ENCODE measurements at places on chromosomes 1 and 21.

DNA sequence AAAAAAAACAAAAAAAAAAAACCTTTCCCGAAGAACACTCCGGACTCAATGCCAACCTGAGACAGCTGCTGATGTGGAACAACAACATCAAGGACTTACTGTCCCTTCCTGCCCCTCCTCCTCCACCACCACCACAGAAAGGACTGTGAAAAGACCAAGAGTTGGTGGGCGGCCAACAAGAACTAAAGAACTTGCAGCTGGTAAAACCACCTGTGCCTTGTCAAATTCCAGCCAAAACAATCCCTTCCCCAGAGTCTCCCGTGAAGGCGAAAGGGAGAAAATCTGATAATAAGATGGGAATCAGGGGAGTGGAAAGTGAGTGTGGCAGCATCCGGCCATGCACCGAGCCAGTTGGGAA lies 88.9 kb downstream of the PROX1 start:
- DNase-seq = no peak

DNA sequence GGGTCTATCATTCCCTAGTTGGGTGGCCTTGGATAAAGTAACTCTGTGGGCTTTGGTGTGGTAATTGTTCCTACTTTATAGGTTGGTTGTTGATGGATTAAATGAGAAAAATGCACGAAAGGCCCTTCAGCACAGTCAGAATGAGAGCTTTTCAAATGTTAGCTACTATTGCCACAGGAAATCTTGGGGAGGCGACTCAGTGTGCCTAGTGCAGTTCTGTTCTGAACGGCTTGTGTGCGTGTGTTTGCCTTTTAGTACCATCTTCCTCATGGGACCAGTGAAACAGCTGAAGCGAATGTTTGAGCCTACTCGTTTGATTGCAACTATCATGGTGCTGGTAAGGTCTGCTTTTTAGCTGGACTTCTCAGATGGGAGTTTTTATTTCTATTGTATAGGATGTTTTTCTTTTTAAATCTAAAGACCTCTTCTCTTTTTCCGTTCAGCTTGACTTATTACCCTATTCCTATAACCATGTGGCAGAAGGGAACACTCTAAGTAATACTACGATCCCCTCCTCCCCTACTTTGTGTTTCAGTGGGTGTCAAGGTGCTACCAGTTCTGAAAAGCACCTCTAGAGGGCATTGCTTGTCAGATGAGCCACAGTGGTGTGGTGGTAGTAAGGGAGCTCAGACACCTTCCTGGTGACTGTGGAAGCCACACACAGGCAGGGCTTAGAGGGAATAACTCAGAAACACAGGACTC lies 9.2 kb downstream of the SFT2D2 start:
- DNase-seq = peak; percentile 53

GRCh38 chr1:197614916-197615692 lies 160.2 kb downstream of the DENND1B start:
- no peak for DNase-seq

GRCh38 chr1:70441392-70442035 lies 30.4 kb downstream of the CTH start:
- no peak for DNase-seq

- no peak for DNase-seq
These were observed 11.9 kb upstream of the LRRC3 start for GRCh38 chr21:44443291-44443890.

DNA sequence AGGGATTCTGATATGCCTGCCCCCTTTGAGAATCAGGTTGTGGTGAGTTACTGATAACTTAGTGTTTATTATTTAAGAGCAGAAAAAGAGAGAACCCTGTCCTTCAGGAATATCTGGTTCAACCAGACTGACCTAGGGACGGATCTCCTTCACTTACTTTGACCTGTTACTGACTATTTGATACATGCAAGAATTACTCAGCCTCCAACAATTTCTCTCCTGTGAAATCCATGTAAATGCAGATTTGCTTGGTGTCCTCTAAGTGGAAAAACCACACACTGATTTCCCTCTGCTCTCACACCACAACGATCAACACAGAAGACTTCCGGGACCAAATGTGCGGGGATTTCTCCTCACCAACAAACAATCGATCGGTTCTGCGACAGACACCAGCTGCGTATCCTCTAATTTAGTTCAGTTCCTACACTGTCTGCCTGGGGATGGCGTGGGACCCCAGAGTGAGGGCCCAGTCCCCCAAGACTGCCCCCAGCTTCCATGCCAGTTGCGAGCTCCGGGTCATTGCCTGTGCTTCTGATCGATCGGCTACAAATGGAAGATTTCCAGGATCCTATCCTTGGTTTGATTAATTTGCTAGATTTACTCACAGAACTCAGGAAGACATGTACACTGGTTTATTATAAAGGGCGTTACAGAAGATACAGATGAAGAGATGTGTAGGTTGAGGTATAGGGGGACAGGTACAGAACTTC lies 51.7 kb downstream of the BACE2 start:
- DNase-seq = no peak

DNA sequence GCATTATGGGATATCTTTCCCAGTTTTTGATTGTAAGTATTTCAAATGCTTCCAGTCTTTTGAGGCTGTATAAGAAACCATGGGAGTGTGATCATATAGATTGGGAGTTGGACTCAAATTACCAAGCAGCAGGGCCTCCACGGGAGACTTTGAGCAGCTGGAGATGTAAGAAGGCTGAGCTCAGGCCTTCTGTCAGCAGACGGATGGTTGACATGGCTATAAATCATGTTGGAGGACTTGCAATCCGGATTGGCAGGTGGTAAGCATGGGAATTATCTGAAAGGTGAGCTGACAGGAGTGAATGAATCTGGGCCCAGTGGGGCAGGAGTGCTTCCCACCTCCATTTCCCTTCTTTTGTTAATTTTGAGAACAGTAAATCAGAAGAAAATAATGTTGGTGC lies 83.2 kb upstream of the PPM1J start:
- no peak for DNase-seq

GRCh38 chr1:33169290-33170055 lies 12.4 kb downstream of the TRIM62 start:
- DNase-seq = no peak

- DNase-seq = peak; percentile 20
These were observed 32.1 kb upstream of the KCNE1 start for GRCh38 chr21:34544032-34544496.

DNA sequence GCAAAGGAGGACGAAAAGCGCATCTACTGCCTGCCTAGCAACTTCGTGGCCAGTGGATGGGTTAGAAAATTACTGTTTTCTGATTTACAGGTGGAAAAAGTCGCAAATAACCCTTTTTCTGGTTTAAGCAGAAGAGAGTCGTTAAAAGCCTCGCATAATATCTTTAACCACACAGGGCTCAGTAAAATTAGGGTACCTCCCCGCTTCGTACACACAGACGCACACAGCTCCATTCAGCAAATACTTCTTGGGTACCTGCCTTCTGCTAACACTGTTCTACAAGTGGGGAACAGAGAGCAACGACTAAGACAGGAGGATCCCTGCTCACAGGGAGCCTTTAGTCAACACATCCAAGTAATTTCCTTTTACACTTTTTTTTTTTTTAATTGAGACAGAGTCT lies 704 bp downstream of the ALG6 start:
- no peak for DNase-seq

GRCh38 chr1:59481881-59482505 lies 185.1 kb downstream of the FGGY start:
- DNase-seq = no peak

DNA sequence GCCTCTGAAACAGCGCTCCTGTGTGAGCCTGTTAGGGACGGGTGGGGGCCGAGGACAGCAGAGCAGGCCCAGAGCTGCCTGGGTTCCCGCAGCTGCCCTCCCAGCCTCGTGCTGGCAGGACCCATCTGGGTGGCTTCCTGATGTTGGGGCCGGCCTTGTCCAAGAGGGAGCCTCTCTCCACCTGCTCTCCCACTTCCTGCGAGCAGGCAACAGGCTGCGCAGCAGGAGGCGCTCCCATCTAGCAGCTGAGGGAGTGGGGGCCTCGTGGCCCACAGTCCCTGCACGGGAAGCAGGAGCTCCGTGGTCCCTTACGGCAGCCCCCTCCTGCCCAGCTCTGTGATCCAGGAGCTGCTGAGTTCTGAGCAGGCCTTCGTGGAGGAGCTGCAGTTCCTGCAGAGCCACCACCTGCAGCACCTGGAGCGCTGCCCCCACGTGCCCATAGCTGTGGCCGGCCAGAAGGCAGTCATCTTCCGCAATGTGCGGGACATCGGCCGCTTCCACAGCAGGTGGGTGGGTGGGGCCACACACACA lies 68.0 kb downstream of the TRIM11 start:
- DNase-seq = peak; percentile 8

DNA sequence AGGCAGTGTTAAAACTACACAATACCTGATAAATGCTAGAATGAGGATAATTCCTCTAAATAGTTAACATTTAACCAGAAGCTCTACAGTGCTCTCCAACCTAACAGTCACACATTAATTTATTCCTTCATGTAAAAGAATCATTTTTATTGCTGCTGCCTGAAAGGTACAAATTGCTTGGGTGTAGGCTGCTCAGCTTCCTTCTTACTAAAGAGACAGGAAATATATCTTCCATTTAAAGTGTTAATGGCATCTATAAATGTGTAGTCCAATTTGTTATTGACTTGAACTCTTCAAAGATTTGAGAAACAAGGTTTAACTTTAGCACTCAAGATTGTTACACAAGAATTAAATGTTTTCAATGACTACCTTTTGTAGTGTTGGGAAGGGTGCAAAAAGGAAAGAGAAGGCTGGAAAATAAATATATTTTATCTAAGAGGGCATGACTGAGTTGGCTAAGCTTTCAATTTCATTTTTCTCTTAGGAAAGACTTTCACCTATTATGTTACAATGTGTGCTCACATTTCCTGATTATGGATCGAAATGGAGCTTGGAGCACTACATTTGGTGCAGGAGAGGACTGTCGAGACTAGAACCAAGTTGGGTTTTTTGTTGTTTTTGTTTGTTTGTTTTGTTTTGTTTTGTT lies 105.5 kb upstream of the CACYBP start:
- no peak for DNase-seq

DNA sequence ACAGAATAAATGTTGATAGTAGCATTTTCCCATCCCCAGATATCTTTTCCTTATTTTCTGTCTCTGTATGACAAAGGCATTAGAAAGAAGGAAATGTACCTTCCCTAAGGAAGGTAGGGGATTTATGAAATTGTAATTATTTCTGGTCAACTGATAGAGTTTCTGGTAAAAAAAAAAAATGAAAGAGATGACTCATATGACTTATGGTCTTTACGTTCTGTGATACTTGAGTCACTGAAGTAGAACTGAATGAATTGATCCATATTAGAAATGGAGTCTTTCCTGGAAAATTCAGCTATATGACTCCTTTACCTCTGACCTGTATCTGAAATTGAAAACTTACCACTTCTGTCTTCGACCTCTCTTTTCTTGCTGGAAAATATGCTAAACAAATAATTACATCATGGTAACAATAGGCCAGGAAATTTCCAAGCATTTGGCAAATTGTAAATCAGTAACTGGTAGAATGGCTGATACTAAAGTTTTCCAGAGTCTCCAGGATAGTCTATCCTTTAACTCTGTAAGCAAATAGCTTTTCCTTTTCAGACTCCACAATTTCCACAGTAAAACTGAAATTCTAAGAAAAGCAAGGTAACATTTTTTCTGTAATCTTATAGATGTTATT lies 364.3 kb upstream of the PTBP2 start:
- no peak for DNase-seq

DNA sequence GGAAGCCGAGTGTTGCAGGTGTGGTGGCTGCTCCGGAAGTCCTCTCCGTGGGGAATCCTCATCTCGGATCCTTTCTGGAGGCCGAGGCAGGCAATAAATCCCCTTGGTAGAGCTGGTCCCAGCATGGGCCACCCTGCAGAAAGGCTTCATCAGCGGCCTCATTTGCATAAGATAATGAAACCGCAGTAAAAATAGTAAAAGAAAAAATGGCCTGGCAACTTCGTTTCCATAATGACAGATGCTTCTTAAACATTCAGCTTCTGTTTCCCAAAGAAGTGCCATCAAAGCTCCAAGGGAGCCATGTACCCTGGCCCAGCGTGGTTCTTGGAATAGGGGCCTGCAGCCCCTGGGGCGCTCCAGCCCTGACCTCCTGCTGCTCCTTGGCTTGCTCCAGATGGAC lies 244.1 kb downstream of the GRIK3 start:
- no peak for DNase-seq

DNA sequence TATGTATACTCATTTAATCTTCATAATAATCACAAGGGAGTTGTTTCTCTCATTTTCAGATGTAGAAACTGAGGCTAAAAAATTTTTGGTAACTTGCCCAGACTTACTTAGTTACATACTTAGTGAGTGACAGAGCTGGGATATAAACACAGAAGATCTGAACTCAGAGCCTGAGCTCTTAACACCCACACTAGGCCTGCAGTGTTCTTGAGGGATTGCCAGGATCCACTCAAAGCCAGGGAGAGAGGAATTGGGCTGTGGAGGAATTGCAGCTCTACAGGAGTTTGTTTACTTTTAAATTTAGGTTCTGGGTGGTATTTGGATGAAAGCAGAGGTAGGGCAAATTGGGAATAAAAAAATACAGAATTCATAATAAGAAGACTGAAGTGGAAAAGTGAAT lies 515.1 kb upstream of the PLXNA2 start:
- DNase-seq = no peak

- peak; percentile 39 for DNase-seq
These were observed 586 bp upstream of the AGPAT3 start for GRCh38 chr21:43864313-43864961.

DNA sequence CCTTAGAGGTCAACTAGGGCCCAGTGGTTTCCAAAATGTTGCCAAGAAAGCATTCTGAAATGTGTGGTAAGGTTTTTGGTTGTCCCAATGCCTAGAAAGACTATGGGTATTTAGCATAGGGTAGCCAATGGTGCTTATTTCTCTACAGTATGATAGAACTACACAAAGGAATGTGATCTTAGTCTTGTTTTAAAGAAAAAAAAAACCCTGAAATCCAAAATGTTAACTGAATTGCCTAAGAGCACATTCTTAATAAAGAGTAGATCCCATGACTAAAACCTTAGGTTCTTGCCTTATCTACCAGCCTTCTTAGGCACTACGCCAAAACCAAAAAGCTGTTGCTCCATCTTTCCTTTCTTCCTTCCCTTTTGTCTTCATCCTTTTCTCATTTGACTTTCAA lies 428.2 kb downstream of the MRPL39 start:
- DNase-seq = no peak

DNA sequence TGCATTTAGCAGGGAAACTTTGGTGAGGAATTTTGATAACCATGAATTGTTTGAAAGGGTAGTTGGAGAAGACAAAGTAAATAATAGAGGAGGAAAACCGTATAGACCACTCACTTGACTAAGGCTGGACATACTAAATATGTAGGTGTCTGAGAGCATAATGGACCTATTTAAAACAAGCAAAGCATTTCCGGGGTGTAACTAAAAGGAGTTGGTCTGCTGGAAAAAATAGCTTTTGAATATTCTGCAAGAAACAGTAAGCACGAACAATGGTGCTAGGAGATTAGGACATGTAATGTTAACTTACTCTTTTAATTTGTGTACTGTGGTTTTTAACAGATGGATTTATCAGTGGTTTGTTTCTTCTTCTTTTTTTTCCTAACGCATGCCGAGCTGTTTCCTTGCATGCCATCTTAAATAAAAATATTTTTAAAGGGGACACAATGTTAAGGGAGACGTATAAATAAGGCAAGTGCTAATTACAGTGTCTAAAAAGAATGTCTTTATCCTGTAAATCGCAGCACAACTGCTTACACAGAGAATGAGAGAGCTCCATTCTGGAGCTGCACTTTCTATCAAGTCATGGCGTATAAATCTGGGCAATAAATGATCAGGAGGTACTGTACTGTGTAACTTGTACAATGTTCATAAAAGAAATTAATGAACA lies 492.1 kb downstream of the LMO4 start:
- no peak for DNase-seq

- no peak for DNase-seq
These were observed 6.1 kb downstream of the IER5 start for GRCh38 chr1:181094416-181095212.

All from stimulated activated naive CD8-positive, alpha-beta T cell treated with anti-CD3 and anti-CD28 coated beads, Interleukin-15, amount 100 ng/mL, for 72 hours (primary cell).